ENCODE measurements at places on chromosomes 4 and X.

DNA sequence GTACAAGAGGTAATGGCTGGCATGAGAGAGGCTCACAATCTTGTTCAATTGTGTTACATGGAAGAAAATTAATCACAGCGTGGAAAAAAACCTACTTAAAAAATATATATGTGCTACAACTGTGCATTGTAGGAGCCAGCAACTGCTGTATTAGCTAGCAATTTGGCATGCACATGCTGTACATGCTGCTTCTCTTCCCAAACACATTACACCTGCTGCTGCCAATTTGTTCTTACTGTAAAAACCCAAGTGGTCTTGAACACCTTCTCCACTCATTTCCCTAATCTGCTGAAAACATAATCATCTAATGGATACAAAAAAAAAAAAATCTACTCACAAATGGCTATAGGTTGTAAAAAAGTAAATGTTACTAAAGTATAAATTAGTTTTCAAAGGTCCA, 264.2 kb downstream of the INPP4B start:
- DNase-seq: no peak

DNA sequence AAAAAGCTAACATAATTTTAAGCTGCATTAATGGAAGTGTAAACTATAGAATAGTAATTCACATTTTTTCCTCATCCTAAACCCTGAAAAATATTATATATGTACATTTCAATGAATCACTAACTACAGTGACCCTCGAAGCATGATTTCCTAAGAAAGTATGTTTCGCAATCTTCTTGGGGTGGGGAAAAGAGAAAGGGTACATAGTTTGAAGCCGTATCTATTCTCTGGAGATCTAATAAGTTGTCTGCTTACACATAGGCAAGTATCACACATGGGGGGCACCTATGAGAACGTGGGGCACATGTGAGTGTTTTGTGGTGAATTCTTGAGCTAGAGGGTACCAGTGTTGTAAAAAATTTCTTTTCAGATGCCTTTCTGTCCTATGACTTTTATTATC, 71.2 kb downstream of the JADE1 start:
- no peak for DNase-seq

- DNase-seq: no peak
These were observed 85.1 kb downstream of the SLC10A7 start for GRCh38 chr4:146436423-146437162.

GRCh38 chr4:125440814-125441213, 126.1 kb downstream of the FAT4 start:
- DNase-seq: no peak

DNA sequence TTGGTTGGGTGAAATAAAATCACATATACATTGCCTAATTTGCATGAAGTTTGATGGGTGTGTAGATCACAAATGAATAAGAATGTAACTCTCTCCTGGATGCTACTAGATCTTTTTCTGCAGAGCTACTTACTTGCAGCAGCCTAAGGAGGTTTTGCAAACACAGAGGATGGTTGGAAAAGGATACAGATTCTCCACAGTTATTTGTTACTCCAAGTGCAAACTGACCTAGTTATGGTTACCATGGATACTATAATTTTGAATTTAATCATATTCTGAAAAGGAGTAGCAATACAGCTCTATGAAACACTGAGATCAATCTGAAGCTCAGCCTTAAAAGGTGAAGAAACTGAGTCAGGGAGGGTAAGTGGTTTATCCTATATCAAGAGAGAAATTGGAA, 9.1 kb upstream of the ARHGEF38 start:
- no peak for DNase-seq

- DNase-seq: no peak
These were observed 17.1 kb downstream of the USP46 start for GRCh38 chr4:52641854-52642563.

GRCh38 chrX:142156567-142156966, 48.5 kb downstream of the MAGEC2 start:
- no peak for DNase-seq

- DNase-seq: no peak
These were observed 434.9 kb downstream of the PDGFC start for GRCh38 chr4:156536661-156537060.

GRCh38 chrX:110408949-110409588, 50.4 kb downstream of the RTL9 start:
- DNase-seq: no peak
